Activated T-cell treated with anti-CD3 and anti-CD28 coated beads for 4 hours (primary cell): ENCODE measurements at places on chromosomes 11 and 22.
A peak's percentile ranks its signal among the peaks of the same experiment; 100 is the strongest.

DNA sequence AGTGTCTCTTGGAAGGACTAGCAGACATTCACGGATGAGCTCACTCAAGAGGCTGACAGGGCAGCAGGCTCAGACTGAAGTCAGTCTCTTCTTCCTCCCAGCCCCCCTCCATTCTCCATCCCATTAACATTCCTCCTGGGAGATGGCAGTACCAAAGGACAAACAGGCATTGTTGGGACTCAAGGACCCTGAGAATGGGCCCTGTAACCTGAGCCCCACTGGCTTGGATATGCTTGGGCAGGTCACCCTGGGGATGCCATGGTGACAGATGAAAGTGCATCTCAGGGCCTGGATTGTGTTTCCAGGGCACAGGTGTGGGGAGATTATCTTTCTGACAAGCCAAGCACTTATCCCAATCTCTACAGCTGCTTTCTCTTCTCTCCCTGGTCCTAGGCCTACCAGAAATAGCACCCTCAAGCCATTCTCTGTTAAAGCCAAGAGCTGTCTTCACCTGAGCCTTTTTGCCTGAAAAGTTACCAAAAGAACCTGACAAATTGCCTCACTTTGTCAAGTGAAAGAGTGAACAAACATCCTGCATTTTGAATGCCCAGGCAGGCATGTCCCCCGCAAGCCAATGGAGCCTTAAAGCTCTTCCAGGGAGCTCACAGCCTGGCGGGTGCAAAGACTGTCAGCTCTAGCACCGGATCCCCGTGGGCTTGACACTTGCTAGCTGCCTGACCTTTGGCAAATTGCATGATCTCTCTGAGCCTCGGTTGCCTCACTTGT lies 366.0 kb upstream of the NARS2 start:
- no peak for DNase-seq

GRCh38 chr22:44213489-44214043 lies 32.8 kb downstream of the PARVG start:
- no peak for DNase-seq

- DNase-seq: no peak
Measured at GRCh38 chr22:32469799-32470212, 4.8 kb upstream of the FBXO7 start.

DNA sequence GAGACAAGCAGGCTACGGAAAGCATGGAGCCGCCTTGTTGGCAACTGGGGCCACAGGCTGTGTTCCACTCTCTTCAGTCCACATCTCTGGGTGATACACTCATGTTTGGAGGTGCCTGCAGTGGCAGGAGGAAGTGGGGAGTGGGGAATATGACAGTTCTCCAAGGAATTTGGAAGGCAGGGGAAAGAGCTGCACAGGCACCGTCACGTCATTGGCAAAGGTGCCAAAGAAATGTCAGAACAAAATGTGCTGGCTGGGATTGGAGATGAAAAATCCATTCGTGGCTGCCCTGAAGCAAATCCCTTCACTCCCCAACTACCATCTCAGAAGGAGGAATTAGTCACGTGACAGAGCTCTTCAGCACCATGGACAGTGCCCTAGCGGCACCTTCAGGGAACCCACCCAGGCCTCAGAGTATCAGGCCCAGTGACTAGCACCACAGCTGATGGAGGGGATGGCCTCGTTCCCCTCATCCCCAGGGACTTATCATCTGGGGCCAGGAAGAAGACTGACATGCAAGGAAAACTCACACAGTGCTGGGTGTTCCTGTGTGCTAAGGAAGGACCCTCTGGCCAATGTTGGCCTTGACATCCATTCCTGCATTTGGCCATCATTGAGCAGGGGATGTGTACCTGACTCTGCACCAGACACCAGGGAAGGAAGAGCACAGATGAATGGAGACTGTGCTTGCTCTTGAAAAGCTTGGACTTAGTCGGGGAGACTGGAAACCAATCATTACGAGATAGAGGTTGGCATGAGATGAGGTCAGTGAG lies 48.5 kb upstream of the PRDM11 start:
- no peak for DNase-seq

GRCh38 chr11:8018484-8019313 lies 31.6 kb downstream of the EIF3F start:
- peak; percentile 46 for DNase-seq

- DNase-seq: peak; percentile 14
Measured at GRCh38 chr11:34492806-34493414, 20.7 kb downstream of the ELF5 start.

DNA sequence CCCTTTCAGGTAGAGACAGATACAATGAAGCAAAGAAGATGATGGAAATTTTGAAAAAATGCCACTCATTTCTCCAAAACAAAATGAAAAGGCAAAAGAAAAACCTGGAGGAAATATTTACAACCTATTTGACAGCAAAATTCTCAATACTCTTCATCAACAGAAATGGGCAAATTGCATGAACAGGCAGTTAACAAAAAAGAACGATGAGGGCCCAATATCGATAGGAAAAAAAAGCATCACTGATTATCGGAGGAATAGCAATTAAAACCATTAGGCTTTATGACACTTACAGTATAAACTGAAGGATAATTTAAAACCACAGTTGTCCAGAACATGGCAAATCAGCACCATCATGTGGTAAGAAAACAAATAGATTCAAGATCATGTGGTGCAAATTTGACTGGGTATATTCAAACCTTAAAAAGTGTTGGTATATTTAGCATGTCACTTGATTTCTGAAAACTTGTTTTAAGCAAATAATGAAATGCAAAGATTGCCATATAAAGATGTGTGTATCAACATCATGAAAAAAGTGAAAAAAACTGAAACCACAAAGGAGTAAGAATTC lies 222.9 kb downstream of the BRD1 start:
- no peak for DNase-seq

GRCh38 chr11:77113382-77114088 lies 10.9 kb downstream of the OMP start:
- no peak for DNase-seq

DNA sequence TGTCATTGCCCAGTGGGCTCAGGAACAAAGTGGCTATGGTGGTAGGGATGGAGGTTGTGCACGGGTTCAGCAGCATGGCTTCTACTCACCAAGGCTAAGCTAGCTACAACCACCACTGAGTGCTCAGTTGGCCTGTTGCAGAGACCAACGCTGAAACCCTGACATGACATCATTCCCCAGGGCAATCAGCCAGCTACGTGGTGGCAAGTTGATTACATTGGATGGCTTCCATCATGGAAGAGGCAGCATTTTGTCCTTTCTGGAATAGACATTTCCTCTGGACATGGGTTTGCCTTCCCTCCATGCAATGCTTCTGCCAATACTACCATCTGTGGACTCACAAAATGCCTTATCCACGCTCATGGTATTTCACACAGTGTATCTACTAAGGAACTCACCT lies 634.3 kb downstream of the OPCML start:
- DNase-seq: no peak

DNA sequence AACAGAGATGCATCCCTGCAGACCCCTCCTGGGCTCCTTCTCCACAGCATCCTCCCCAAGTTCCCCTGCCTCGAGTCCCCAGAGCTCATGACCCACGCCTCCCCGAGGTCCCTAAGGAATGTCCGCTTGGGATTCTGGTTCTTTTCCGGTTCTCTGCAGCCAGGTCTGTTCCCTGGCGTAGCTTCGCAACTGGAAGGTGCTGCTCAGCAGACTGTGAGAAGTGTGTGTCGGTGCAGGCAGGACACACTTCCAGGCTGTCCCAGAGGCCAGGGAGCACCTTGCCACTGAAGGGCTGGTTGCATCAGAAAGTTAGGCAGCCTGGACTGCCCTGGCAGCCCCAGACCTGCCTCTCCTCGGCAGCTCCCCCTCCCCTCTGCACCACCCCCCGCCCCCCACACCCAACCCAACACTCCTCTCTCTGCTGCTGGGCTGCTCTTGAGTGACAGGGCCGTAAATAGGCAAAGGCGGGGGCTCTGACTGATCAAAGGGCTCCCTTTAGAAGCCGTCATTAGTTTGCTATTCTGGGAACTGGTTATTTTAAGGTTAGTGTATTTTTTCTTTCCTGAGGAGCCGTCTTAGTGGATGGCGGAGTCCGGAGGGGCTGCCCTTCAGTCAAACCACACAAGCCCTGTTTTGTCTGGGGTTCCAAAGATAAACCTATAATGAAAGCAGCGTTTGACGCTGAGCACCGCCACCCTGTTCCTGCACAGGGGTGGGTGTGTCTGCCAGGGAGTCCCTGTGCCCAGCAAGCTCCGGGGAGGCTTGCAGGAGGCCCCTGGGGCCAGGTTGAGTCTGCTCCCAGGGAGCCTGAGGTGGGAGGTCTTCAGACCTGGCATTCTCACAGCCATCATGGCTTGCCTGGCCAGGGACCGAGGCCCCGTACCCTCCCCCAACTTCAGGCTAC lies 88.6 kb upstream of the KCNQ1OT1 start:
- DNase-seq: no peak
